ENCODE measurements at places on chromosomes 11 and 22.
A peak's percentile ranks its signal among the peaks of the same experiment; 100 is the strongest.

DNA sequence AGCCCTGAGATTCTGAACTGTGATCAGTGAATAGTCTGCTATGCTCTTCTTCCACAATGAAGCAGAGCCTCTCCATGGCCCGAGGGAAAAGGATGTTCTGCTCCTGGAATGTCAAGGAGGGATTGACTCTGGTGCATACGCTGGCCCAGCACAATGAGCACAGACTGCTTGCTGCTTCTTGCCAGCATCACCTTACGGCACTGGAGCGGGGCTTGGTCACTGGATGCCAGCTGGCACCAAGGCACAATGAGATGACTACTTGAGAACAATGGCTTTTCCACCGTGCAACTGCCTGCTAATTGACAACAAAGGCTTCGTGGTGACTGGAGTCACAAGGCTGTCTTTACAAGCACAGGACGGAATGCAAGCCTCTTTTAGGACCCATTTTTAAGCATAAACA is 139.2 kb downstream of the DSCAML1 start:
- no peak for DNase-seq

- DNase-seq = no peak
Observed at GRCh38 chr11:60377401-60378136, 763 bp upstream of the MS4A7 start.

GRCh38 chr11:92125321-92125720 is 99.3 kb upstream of the FAT3 start:
- no peak for DNase-seq

- peak; percentile 86 for DNase-seq
Observed at GRCh38 chr11:64226507-64227051, 505 bp downstream of the NUDT22 start.

DNA sequence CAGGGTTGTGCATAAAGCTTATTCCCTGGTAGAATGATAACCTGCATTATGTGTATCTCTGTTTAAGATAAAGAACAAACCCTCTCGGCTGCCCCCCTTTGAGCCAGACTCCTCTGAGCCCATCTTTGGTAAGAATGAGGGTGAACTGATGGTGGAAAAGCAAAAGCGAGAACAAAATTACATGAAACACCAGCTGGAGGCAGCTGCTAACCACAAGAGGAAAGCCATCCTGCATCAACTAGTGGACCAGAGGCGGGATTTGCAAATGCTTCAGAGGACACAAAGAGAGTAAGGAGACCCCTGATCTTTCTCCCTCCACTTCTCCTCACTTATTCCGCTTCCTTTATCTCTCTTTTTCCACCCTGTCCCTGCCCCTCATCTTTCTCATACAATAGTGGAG is 40.3 kb downstream of the CCDC81 start:
- DNase-seq = no peak

GRCh38 chr11:65491614-65492386 is 7.0 kb upstream of the MALAT1 start:
- no peak for DNase-seq

DNA sequence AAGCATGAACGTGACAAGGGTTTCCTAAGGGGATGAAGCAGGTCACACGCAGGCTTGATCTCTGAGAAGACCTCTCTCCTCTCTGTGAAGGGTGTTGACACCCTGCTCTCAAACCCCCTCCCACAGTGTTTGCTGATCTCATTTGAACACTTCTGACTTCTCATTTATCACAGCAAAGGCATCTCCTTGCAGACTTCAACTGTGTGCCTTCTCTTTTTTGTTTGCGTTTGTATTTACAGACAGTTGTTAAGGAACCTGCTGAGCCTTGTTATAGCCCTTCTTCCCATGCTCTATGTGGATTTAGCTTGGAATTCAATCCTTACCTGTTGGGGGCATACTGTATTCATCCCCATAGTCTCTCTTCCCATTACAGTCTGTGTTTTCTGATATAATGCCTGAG is 206.5 kb downstream of the NELL1 start:
- DNase-seq = no peak

- no peak for DNase-seq
Observed at GRCh38 chr22:23812378-23812777, 25.6 kb downstream of the SMARCB1 start.

DNA sequence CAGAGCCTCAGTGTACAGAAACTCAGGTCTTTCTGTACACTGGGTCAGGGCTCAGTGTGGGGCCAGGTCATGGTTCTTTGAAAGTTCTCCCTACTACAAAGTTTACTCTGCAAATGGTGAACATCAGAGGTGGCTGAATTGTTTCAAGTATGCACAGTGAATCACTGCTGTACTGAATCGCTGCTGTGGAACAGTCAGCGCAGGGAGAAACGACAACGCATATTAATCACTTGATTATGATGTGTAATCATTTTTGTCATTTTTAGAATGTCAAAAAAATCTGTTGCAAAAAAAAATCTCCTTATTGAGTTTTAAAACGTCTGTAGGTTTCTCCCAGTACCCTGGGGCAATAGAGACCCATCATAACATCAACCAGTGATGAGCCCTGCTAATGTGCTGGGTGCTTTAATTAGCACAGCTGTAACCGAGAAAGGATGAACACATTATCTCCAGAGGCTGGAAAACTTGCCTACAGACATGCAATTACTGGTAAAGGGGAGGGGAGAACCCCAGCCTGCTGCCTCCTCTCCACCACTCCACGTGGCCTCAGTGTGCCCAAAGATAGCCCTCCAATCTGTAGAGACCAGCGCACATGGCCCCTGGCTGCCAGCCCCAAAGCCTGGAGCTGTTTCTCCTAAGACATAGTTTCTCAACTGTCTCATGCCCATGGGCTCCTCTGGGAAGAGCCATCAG is 12.8 kb downstream of the ARRB1 start:
- no peak for DNase-seq

DNA sequence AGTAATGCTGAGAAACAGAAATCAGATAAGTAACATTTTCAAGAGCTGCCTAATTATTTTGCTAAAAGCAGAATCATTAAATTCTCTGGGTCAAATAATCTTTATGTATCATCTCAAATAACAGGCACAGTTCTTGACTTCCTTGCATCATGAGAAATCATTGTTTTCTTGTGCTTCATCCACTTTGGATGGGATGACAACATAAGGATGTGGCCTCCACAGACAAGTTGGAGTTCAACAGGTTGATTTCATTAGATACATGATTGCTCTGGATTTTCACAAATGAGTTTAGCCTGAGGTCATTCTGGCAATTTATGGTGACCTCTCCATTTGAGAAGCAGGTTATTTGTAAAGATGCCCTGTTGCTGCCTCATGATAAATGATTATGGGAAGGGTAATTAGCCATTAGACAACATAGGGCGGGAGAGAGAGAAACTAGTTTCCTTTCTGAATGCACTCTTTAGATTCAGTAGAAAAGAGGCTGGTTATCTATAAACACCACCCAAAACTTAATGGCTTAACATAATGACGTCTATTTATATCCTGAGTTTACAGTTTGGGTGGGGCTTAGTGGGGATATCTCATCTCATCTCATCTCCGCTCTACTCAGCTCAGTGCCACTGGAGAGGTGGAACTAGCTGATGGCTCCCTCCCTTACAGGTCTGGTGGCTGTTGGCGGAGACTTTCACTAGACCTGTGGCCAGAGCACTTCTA is 35.0 kb upstream of the ADORA2A start:
- no peak for DNase-seq
